ENCODE measurements at places on chromosomes 3 and 15.

DNA sequence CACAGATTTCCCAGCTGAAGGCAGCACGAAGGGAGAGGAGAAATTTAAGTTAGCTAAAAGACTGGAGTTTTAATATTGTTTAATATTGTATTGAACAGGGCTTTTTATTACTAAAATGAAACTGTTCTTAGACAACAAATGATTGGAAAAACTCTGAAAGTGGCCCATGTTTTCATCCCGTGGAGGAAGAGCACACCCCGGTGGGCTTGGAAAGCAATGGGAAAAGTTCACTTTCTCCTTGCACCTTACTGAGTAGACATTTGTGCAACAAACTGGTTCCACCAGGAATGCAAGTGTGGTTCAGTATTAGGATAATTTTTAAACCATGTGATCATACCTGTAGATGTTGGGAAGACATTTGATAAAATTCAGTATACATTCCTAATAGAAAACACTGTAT, 8.2 kb upstream of the ESYT3 start:
- no peak for DNase-seq

GRCh38 chr15:43258781-43259180, 7.9 kb downstream of the TGM5 start:
- no peak for DNase-seq

DNA sequence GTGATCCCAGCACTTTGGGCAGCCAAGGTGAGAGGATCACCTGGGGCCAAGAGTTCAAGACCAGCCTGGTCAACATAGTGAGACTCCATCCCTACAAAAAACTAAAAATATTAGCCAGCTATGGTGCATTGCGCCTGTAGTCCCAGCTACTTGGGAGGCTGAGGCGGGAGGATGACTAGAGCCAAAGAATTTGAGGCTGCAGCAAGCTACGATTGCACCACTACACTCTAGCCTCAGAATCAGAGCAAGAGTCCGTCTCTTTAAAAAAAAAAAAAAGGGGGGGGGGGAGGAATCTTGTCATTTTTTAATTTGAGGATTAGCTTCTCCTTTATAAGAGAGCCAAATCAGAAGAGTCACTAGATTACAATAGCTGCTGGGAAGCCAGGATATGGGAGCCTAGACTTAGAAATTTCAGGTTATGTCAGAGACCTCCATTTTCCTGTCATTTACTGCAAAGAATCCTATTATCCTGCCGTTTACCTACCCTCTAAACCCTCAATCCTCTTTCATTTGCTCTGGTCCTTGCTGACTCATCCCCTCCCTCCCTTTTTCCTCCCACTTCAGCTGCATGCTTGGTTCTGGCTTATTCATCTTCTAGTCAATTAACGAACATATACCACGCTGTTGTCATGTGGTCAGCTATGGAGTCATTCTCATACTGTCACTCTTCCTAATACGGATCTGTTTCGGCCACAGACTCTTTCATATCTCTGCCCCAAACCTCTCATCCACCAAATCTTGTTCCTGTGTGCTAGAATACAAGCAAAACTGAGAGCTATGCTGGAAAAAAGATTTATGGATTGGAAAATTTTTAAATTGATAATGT, 83.8 kb upstream of the PPIB start:
- DNase-seq = no peak

DNA sequence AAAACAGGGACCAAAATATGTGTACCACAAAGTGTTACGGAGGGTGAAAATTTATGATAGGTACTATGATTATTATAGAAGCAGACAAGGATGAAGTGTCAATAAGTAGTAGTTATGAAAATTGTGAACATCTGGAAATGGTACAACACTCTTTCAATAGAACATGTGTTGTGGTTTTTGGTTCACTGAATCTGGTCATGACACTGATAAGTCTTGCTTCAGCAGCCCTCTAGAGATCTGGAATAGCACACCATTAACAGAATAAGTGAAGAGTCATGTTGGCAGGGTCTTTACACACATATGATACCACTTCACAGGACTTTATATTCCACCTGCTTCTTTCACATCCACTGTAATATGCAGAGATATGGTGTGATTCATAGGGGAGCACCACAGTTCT, 985.2 kb upstream of the SEMA6D start:
- no peak for DNase-seq

Measured in body of pancreas (tissue), 4 donors.